ENCODE measurements at places on chromosomes 12 and 14. TPM values are rescaled to one million over a fixed set of nuclear protein-coding genes. Genes with fewer than 3 reads are reported as not detected.

ST8SIA1 gene
- total RNA-seq = 0.09 TPM

NFATC4 gene
- 25.8 TPM for total RNA-seq

ANO4 gene
- 0.94 TPM for total RNA-seq

GABARAPL1 gene
- total RNA-seq = 52.2 TPM

RCOR1 gene
- total RNA-seq = 11.2 TPM

AJUBA gene
- total RNA-seq = 40.2 TPM

SDR39U1 gene
- total RNA-seq = 7.9 TPM

CARMIL3 gene
- not detected for total RNA-seq

Data from endothelial cell of coronary artery (primary cell).